ENCODE measurements at places on chromosomes 12 and 14.
A peak's percentile ranks its signal among the peaks of the same experiment; 100 is the strongest.

GRCh38 chr12:123267991-123268843 is 3.4 kb downstream of the CDK2AP1 start:
- DNase-seq, result no peak

DNA sequence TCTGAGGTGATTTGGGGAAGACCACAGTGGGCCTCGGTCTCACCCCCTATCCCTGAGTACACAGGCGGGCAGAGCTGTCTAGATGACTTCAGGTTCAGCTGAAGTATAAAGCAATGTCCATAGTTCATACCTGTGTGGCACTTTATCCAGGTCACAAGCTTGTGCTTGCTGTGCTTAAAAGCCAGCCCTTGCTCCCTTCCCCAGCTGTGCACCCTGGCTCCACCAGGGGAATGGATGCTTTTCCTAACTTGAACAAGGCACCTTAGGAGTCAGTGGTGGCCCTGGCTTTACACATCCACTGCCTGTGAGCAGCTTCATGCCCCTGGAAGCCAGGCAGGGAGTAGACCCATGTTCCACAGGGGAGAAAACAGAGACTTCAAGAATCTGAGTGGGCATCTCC is 5.5 kb downstream of the CARMIL3 start:
- DNase-seq, result no peak

GRCh38 chr12:122454250-122454721 is 31.8 kb upstream of the CLIP1 start:
- no peak for DNase-seq

DNA sequence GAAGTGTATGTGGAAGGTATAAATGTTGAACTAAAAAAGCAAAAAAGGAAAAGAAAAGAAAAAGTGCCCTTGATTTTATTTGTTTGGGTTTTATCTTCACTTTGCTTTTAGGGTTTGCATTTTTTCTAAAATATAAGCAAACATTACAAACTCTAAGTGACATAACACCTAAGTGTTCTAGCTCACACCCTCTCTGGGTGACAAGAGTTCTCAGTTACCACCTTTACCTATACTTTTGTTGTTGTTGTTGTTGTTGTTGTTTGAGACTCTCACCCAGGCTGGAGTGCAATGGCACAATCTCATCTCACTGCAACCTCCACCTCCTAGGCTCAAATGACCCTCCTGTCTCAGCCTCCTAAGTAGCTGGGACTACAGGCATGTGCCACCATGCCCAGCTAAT is 13.0 kb downstream of the KLRG1 start:
- DNase-seq, result no peak

DNA sequence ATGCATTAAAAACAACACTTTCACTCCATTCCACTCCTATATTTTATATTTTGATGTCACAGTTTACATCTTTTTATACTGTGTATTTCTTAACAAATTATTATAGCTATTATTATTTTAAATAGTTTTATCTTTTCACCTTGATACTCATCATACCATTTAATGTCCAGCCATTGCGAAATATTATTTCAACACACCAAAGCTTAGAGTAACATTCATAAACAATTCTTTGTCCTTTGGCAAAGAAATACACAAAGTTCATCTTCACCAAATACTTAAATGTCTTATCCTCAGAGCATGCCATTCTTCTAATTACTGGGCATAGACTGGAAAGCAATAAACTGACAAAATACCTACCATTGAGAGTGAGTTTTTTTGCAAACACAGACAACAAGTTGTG is 1963.4 kb upstream of the FLRT2 start:
- DNase-seq, result no peak

GRCh38 chr12:94100990-94101737 is 47.2 kb upstream of the PLXNC1 start:
- DNase-seq, result peak; percentile 92

DNA sequence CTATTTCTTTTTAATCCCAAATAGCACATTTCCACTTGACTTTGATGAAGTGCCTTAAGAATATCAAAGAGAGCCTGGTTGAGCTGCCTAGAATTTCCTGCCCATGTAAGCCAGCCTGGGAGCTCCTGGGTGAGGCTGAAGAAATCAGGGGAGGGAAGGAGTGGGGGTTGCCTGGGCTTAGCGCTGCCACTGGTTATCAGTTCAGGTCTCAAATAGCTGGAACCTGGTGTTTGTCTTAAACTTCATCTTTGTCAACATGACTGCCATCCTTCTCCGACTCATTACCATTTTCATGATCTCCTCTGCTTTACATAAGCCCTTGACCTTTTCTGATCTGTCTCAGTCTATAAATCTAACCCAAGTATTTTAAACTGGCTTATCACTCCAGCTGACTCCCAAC is 151.5 kb downstream of the TTC8 start:
- DNase-seq, result no peak

GRCh38 chr14:23555533-23555881 is 564 bp upstream of the THTPA start:
- DNase-seq, result no peak

- no peak for DNase-seq
Measured at GRCh38 chr12:126557659-126558058, 1492.4 kb downstream of the AACS start.

DNA sequence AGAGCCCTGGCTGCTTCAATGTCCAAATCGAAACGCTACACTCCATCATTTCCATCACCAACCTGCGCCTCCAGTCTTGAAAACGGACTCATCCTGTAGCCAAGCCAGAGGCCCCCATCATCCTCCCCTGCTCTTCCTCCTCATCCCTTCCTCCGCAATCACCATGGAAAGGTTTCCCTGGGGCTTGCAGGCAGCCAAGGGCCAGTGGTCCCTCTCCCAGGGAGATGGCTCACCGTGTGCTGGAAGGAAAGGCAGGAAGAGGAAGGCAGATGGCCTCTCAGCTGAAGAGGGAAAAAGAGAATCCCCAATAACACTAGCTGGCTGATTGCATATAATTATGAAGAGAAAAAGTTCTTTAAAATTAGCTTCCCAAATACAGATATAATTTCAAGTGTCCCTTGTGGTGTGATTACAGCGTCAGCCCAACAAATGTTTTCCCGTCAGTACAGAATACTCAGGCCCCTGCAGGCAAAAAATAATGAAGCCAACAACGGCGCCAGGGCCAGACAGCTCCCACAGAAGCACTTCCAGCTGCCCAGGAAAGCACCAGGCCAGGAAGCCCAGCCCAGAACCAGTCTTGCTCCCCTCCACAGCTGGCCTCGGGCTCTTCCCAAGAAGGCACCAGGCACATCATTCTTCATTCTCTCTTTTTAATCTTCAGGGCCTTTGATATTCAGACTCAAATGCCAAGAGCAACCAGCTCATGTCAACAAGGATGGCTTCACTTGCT is 24.7 kb downstream of the ITPK1 start:
- peak; percentile 66 for DNase-seq

DNA sequence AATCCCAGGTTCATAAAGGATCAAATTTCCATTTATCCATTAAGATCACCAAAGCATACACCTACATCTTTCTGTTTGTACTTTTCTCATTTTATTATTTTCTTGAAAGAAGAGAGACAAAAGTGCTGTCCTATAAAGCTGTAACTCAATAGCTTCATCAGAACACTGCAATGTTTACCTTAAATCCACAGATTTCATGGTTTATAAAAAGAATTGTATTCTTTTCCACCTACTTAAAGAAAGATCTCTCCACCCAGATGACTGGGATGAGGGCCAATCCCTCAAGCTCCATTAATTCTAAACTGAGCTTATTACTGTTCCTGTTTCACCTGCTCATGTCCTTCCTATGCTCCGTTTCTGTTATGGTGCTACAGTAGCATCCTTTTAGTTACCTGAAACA is 470.6 kb downstream of the BCAT1 start:
- DNase-seq, result no peak

DNA sequence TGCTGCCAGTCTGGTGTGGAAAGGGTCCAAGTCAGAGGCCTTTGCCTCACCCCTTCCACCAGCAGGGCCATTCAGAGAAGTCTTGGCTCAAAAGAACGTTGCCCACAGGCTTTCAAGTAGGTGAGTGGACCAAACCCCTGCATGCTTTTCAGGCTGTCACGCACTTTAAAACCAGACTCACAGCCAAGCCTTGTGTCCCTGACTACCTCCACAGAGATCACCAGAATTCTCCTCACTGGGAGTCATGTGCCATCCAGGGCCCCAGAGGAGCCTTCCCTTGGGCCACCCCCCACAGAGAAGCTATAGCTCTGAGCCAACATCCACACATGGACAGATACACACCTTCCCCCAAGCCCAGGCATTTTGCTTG is 283.1 kb downstream of the DPF3 start:
- no peak for DNase-seq

- DNase-seq, result peak; percentile 81
Measured at GRCh38 chr12:7970475-7971252, 34.7 kb upstream of the SLC2A3 start.

GRCh38 chr12:9118158-9118557 is 2.4 kb upstream of the A2M start:
- DNase-seq, result no peak

- no peak for DNase-seq
Measured at GRCh38 chr14:101132051-101132571, 228.6 kb upstream of the RTL1 start.

DNA sequence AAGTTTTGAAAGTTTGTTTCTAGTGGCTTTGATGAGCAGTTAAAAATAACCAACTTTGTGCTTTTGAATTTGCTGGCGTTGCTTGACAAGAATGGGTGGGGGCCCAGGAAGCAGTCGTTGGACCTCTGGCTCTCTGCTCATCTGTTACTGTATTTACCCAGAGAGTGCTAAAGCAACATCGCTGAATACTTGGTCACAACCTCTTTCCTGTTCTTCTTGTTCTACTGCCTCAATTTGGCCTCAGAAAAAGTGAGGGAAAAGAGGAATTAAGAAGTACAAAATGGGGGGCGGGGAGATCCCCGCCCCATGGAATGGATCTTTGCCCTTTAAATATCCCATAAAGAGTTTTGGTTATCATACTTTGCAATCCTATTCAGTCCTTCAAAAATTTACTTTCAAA is 221.5 kb upstream of the G2E3 start:
- no peak for DNase-seq

DNA sequence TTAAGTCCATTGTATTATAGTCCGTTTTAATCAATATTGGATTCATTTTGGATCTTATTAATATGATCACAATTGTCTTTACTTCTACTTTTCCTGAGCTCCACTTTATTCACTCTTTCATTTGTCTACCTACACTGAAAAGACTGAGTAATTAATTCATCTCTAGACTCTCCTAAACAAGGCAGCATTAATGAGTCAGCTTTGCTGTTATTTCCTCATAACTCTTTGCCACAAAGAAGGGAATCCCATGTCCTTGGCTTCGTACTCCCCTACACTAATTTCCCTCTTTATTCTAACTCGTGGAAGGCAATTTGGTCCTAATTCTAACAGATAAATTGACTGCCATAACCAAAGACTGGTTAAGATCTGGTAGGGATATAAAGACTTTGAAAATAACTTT is 91.9 kb downstream of the ARMH4 start:
- DNase-seq, result no peak

DNA sequence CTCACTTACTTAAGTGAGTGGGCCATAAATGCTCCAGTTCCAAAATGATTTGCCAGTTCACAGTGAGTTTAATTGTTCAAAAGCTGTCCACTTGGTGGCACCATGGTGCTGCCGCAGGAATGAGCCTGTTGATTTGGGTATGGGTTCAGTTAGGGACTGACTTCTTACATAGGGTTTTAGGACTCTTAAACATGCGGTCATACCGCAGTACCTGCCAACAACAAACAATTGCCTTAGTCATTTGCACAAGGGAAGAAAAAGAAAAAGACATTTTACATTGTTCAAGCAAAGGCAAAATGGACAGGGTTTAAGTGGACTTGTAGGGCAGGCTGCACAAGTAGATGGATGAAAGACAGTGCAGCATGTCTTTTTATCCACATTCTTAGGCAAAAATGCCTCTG is 80.0 kb upstream of the DBX2 start:
- peak; percentile 63 for DNase-seq

- DNase-seq, result peak; percentile 36
Measured at GRCh38 chr12:57983146-57983857, 41.9 kb downstream of the ATP23 start.

- peak; percentile 54 for DNase-seq
Measured at GRCh38 chr14:60250257-60251035, 1.4 kb downstream of the PPM1A start.

DNA sequence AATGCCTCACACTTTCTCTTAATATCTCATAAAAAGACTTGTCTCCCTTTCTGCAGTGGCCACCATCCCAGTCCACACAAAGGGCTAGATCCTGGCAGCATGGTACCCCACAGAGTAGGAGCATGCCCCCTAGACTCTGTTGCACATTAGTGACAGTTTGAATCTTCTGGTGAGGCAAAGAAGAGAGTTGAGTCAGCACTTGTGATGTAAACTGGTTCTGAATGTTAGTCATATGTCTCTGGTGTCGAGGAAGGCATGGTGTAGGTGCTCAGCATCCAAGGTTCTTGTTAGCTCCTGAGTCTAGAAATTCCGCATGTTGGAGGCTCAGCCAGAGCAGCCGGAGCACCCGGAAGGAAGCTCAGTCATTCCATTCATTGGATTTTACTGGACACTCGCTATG is 9.8 kb downstream of the TTC9 start:
- DNase-seq, result no peak

GRCh38 chr12:54351341-54351740 is 12.9 kb downstream of the GPR84 start:
- DNase-seq, result no peak

- DNase-seq, result no peak
Measured at GRCh38 chr14:33847066-33847465, 103.8 kb downstream of the EGLN3 start.
